ENCODE measurements at places on chromosomes 4 and X.
A peak's percentile ranks its signal among the peaks of the same experiment; 100 is the strongest.

DNA sequence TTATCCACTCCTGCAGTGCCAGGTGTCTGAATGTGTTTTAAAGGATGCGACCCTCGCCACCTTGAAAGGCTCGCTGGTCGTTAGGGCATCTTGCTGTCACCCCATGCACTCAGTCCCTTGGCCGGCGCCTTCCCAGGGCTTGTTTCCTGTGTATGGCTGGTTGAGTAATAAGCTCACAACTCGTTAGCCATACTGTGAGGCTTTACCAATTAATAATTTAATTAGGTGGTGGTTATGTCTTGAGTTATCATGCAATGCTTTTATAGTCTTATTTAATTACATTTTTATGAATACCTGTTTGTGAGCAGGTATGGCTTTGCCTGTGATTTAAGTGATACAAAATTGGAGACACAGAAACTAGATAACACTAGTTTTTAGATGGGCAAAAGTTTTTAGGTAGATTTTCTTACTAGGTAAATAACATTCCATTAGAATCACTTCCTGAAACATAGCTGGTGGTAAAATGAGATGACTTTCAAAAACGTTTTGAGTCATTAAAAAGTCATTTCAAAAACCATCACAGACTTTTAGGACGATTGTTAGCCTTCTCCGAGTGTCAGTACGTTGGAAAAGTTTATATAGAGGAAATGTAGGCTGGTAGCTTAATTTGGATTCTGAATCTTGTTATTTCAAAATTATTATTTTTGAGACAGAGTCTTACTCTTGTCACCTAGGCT, 18.2 kb downstream of the PTTG2 start:
- DNase-seq: no peak

GRCh38 chr4:148059617-148060180, 327.8 kb downstream of the ARHGAP10 start:
- DNase-seq: no peak

DNA sequence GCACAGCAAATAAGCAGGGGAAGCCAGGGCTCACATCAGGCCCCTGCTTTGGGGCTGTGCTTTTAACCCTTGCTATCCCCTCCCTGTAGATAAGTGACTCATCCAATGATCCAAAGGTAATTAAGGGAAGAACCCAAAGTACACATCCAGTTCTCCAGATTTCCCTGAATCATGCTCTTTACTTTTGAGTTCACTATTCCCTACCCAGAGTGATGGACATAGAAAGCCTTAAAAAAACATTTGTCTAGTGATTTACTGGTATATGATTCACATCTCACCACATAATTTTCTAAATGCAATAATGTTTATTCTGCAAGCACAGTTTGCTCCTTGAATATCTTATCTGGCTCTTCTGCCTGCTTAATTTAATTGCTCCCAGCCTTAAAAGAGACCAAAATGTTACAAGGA, 136.2 kb downstream of the PPP3CA start:
- DNase-seq: no peak

DNA sequence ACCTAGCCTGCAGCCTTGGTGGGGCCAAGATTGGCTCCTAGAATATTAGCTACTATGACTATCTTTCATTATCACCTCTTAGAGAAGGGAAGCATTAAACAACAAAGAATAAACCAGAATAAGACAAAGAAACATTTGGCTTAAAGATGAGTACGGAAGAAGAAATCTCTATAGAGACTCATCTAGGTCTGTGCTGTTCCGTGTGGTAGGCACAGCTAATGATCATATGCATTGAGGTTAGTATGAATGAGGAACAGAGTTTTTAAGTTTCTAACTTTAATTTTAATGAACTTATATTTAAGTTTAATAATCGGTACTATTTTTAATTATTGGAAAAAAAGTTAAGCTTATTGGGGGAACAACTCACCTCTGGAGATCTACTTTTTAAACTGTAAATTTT, 24.6 kb downstream of the ARHGAP24 start:
- no peak for DNase-seq

- peak; percentile 7 for DNase-seq
Measured at GRCh38 chr4:1628892-1629698, 55.0 kb downstream of the FAM53A start.

GRCh38 chr4:98919996-98920395, 8.9 kb downstream of the EIF4E start:
- no peak for DNase-seq

DNA sequence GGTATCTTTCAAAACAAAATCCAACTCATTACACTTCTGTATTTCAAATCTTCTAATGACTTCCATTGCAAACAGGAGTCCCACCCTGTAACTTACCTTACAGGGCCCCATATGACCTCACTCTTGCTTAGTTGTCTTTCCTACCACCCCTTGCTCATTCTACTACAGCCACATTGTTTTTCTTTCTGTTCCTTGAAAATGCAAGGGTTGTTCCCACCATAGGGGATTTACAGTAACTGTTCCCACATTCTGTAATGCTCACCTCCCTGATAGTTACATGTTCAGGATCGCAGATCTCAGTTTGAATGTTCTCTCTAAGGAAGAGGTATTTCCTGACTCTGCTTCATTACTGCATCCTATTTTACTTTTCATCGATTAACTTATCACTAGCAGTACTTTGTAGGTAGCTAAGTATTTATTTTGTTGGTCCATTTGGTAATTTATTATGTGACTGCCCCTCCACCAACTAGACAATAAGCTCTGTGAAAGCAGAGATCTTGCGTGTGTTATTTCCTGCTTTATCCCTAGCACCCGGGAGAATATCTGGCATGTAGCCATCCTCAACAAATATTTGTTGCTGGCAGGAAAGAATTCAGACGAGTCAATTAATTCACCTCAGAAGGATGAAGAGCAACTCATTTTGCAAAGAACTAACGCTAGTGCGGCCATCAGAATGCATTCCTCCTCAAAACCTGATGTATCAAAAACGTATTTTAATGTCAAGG, 21.4 kb downstream of the MAOB start:
- DNase-seq: peak; percentile 45

GRCh38 chr4:159828687-159829086, 725.8 kb downstream of the RAPGEF2 start:
- DNase-seq: no peak

DNA sequence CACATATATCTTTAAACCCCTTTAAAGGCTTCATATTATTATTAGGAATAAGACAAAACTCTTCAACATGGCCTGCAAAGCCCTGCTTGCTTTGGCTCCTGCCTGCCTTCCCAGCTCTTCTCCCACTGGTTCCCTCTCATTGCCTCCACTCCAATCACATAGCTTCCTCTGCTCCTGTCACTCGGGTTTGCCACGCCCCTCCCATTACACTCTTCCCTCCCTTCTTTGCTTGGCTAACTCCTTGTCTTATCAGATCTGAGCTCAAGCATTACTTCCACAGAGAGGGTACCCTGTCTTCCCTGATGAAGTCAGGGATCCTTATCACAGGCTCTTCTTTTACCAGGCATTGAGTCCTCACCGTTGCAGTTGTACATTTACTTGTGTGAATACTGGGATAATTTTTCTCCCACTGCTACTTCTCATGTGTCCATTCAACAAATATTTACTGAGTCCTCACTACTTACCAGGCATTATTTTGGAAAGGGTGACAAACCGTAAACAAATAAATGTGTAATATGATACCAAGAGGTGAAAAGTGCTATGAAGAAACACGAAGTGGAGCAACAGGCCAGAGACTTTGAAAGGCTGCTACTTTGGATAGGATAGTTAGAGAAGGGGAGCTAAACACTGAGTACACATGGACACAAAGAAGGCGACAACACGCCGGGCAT, 3.2 kb upstream of the VGLL1 start:
- DNase-seq: no peak

DNA sequence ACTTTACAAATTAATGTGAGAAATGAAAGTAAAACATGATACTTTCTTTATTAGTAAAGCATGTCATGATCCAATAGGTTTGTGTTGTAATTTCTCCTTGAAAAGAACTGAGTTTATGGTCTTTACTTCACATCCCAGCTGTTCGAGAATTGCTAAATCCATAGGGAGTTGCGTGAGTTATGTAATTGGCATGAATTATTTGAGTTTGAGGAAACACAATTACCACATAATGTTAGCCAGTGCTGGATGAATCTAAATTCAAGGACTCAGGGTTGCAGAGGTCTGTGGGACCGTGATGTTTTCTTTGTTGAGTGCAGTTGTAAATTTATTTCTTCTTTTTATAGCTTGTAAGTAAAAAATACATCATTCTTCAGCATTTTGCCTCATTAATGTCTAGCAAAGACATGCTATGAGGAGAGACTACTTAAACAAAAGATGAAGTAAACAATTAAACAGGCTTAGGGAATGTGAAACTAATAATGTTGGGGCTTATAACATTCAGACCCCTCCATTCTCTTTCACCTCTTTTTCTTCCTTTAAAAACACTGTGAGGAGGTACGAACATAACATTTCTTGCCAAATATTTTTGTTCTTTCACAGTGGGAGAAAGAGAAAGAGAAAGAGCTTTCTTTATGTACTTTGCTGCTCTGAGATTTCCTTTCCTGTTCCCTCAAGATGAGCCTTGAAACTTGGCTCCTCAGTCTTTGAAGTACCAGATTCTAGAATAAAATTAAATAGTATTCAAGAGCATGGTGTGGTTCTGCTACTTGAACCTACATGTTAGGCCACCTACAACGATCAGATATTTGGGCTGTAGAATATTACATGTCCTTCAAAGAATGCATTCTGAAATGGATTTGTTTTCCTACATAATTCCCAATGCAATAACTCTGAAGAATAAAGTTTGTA, 159.6 kb upstream of the ANK2 start:
- no peak for DNase-seq

- no peak for DNase-seq
Measured at GRCh38 chrX:8834392-8834791, 33.2 kb upstream of the FAM9A start.

DNA sequence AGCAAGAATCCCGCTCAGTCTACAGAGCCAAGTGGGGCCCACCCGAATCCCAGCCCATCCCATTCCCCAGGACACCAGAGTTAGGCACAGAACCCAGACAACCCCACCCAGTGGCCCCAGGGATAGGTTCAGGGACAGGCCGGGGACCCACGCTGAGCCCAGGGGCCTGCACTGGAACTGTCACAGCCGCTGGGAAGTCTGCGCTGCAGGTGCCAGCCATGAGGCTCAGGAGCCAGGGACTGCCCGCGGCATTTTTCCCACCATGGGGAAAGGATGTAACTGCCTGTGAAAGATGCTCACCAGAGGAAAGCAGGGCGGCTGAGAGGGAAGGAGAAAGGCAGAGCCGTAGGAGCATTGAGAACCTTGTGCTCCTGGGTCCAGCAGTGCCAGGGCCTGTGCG, 12.0 kb downstream of the EVC2 start:
- DNase-seq: no peak

DNA sequence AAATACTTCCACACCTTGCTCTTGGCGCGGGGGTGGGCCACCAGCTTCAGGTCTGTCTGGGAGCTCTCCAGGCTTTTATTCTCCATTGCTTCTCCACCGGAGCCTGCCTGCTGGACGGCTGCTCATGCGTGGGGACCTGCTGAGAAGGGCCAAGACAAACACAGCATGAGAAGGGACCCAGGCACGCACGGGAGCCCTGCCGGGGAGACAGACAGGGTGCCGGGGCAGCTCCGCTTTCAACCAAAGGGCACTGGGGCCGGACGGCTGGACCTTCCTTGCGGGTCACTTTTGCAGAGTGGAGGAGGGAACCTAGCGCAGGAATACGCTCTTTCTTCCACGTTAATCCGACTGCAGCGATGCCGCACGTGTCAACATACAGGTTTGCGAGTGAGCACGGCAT, 10.1 kb downstream of the DHRSX start:
- no peak for DNase-seq

- DNase-seq: peak; percentile 74
Measured at GRCh38 chr4:145936142-145936996, 2.3 kb downstream of the ZNF827 start.

GRCh38 chr4:71538528-71538927, 199.7 kb downstream of the SLC4A4 start:
- no peak for DNase-seq

GRCh38 chr4:122150931-122151330, 1.2 kb upstream of the BLTP1 start:
- no peak for DNase-seq

DNA sequence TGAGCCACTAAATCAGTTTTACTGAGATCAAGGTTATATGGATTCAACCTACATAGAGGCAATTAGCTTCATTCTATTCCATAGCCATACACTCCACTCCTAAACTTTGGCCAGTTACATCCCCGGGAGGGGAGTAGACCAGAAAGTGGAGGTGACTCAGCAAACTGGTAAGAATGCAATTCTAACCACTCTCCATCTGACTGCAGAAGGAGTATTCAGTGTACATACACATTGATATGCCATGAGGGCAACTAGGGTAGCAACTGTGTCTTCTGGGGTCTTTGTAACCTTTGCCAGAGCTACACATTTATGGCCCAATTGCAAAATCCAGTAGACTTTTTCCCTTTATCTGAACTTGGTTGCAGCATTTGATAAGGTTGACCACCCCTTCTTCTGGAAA, 7.6 kb downstream of the SLC25A43 start:
- no peak for DNase-seq

DNA sequence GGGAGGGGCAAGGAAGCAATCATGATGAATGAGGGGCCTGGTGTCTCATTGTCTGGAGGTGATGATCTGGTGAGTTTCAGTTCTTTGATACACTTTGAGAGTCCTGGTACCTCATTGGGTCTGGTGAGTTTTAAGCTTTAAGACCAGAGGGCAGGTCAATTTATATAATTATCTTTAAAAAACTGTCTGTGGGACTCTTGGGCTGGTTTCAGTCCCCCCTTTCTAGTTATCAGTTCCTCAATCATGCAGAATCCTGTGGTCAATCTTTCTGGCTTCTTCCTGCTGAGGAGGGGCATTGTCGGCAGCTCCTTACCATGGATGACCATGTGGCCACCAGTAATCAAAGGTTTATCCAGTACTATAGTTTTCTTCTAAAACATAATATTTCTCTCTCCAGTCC, 789.1 kb downstream of the PCDH18 start:
- DNase-seq: no peak

- DNase-seq: no peak
Measured at GRCh38 chr4:48558819-48559218, 68.8 kb downstream of the ZAR1 start.

DNA sequence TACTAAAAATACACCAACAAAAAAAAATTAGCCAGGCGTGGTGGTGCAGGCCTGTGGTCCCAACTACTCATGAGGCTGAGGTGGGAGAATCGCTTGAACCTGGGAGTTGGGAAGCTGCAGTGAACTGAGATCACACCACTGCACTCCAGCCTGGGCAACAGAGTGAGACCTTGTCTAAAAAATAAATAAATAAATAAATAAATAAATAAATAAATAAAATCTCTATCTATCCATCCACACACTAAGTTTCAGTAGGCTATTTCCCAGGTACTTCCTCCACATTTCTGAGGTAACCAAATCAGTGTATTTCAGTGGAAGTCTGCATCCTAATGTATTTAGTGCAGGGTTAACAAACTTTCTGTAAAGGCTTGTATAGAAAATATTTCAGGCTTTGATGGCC, 10.9 kb downstream of the ABRAXAS1 start:
- DNase-seq: no peak

- DNase-seq: no peak
Measured at GRCh38 chr4:173767650-173768049, 237.6 kb upstream of the HAND2 start.

- DNase-seq: no peak
Measured at GRCh38 chr4:47907089-47907646, 7.2 kb downstream of the NFXL1 start.

- no peak for DNase-seq
Measured at GRCh38 chr4:177740563-177740962, 298.3 kb upstream of the AGA start.

- DNase-seq: peak; percentile 94
Measured at GRCh38 chrX:143058120-143058519, 32.4 kb downstream of the SPANXN4 start.

GRCh38 chrX:27915617-27916016, 65.6 kb downstream of the DCAF8L1 start:
- no peak for DNase-seq

GRCh38 chr4:37946503-37947179, 13.6 kb upstream of the PTTG2 start:
- no peak for DNase-seq
